ENCODE measurements at places on chromosomes 16 and 17.

DNA sequence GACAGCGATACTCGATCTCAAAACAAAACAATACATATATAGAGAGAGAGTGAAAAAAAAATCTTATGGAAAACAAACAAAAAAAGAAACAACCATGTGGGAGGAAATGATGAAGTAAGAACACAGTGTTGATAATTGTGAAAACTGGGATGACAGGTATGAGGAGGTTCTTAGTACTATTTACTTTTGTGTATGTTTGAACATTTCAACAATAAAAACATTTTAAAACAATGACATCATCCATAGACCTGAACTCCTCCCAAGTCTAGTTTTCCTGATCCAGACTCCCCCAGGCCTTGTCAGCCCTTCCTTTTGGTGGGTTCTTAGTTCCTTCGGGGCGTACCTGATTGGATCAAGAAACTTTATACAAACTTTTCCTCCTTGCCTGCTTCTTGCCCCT lies 51.7 kb downstream of the CCDC42 start:
- DNase-seq = no peak

GRCh38 chr17:31004160-31004559 lies 33.3 kb downstream of the RNF135 start:
- no peak for DNase-seq

DNA sequence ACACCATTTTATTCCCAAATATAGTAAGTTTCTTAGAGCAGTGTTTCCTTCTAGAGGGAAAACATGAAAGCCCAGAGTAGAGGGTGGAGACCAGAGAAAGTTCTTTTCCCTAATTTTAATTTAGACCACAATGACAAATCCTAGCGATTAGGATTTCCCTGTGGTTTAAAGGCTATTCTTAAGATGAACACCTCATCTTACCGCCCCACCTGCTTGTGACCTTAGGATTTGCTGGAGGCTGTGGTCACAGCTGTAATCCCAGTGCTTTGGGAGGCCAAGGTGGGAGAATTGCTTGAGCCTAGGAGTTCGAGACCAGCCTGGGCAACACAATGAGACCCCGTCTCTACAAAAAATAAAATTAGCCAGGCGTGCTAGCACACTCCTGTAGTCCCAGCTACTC lies 51.1 kb downstream of the GPRC5B start:
- no peak for DNase-seq

DNA sequence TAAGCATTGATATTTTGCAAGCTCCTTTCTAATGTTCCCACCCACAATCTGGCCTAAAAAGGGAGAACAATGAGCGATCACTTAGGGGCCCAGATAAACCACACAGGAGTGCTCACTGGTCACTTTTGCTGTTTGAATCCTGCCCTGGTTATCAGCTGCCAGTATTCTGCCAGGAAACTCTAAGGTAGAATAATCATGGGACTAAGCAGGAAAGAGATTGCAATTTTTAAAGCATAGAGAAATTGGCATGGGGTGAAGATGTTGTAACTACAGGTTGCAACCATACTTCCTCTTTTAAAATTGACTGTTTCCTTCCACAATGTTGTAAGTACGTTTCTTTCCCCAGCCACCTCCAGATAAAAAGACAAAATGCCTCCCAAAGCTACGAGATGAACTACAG lies 251.2 kb upstream of the CDH11 start:
- DNase-seq = no peak

DNA sequence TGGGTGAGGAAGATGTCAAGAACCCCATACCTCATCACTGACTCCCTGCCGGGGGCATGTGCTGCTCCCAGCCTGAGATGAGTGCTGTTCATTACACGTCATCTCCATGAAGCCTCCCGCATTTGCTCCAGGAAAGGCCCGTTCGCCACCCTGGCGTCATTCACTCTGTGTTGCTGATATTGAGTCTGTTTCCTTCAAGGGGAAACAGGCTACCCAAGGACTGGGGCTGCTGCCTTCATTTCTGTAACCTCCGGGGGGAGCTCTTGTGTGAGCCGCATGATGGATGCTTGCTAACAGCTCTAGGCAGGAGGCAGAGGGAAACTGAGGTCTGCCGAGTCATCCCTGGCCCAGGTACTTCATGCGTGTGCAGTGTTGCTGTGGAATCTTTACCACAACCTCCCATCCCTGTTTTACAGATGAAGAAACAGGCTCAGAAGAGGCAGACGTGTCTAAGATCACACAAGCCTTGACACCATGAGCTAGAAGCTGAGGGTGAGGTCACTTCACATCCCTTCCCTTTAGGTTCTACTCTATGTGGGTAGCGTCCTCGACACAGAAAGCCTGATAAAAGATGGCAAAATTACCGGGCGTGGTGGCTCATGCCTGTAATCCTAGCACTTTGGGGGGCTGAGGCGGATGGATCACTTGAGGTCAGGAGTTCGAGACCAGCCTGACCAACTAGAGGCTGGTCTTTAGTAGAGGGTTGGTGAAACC lies 3.5 kb upstream of the ARMC5 start:
- no peak for DNase-seq

- no peak for DNase-seq
Measured at GRCh38 chr17:65683428-65683827, 122.0 kb upstream of the AXIN2 start.

- DNase-seq = peak; percentile 82
Measured at GRCh38 chr17:59753522-59754467, 46.3 kb downstream of the VMP1 start.

DNA sequence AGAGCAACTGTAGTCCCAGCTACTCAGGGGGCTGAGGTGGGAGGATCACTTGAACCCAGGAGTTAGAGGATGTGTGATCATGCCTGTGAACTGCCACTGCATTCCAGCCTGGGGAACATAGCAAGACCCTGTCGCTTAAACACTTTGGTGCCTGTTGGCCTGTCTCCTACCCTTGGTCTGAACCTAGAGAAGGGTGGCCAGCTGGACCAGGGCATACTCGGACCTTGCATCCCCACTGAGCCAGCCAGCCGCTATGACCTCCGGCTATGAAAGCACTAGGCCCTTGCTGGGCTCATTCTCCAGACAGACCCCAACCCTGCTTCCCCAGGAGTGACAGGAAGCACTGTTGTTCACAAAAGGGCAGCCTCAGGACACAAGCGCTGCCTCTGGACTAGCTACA lies 4.6 kb downstream of the IFT20 start:
- no peak for DNase-seq

All from non-pigmented ciliary epithelial cell (primary cell).